ENCODE measurements at places on chromosomes 2 and 18.

DNA sequence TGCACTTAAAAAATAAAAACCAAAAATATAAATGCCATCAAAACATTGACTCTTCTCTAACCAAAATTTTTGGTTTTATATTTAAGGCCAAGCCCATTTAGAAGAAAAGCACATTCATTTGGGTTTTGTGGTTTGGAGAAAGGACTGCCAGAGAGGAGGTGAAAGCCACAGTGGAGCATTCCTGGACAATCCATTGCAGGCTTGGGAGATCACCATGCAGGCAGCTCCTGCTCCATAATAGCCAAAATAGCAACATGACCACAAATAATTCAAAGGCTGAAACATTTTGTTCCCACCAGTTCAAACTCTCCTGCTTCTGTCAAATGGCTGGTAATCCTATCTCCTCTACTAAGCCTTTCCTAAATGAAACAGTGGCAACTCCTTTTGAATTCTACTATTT is 73.5 kb downstream of the GALNT3 start:
- DNase-seq = no peak

DNA sequence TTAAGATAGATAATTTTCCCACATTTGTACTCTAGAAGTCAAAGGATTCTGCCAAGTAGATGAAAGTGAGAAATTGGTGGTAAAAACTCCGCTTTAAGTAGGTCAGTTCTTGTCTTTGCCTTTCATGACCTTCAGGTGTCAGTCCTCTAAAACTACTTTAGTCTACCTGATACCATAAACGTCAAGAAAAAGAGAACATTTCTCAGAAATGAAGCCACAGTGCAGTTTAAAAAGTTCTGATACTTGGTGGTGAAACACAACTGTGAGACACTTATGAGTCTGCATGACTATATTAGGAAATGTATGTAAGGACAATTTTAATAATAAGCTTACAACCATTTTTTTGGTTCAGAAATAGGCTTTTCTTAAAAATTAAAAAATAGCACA is 583.3 kb downstream of the SATB2 start:
- DNase-seq = no peak

- no peak for DNase-seq
Measured at GRCh38 chr2:169759987-169760386, 26.4 kb downstream of the KLHL23 start.

DNA sequence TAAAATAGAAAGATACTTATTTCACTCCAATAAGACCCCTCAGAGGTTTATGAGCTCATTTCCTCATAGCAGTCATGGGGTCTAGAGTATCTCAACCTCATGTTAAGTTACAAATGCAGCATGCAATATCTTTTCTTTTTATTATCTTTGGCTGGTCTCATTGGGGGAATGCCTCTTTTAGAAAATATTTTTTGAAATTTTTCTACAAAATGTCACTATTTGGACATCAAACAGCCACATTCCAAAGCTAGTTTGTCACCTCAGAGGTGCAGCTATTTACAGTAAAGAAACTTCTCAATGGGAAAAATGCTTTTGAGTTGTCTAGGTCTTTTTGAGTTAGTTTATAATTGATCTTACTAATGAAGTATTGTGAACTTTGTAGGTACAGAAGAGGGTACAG is 370.7 kb upstream of the LRATD1 start:
- DNase-seq = no peak

- no peak for DNase-seq
Measured at GRCh38 chr2:217732992-217733391, 269.8 kb downstream of the TNS1 start.

GRCh38 chr18:63603772-63604171 is 16.6 kb downstream of the SERPINB13 start:
- DNase-seq = no peak

All from activated T-helper 1 cell treated with Interleukin-2 at 50 U/mL for 16 hours (primary cell).